ENCODE measurements at places on chromosomes 1 and 21.

DNA sequence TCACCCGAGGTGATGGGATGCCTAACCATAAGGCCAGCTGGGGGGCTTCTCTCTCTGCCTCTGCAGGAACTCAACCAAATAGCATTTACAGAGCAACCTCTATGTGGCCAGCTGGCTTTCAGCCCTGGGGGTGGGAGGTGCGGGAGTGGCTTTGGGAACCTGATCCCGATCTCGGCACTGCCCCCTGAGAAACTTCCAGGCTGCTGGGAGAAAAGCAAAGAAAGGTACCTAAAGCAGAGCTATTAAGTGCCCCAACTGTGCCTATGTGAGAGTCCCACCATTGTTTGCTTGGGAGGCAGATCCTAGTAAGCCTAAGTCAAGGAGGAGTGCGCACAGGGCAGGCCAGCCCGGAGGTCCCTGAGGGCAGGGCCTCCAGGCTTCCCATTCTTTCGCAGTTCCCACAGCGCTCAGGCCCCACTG is 7.0 kb downstream of the KRTCAP2 start:
- no peak for DNase-seq

DNA sequence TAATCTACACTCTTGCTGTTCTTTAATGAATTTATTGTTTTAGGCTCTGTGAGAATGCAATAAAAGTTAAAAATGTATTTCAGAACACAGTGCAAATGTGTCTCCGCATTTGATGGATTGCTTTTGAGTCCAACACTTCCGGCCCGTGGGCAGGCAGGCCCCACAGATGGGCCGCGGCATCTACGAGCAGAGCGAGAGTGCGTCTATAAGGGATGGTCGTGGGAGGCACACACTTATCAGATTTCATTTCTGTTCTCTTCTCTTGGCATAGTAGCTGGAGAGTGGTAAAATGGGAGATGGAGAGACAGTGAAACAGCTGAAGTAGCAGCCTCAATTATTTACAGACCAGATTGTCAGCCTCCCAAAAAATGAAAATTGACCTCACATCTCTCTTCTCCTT is 134.2 kb downstream of the NAV1 start:
- no peak for DNase-seq

DNA sequence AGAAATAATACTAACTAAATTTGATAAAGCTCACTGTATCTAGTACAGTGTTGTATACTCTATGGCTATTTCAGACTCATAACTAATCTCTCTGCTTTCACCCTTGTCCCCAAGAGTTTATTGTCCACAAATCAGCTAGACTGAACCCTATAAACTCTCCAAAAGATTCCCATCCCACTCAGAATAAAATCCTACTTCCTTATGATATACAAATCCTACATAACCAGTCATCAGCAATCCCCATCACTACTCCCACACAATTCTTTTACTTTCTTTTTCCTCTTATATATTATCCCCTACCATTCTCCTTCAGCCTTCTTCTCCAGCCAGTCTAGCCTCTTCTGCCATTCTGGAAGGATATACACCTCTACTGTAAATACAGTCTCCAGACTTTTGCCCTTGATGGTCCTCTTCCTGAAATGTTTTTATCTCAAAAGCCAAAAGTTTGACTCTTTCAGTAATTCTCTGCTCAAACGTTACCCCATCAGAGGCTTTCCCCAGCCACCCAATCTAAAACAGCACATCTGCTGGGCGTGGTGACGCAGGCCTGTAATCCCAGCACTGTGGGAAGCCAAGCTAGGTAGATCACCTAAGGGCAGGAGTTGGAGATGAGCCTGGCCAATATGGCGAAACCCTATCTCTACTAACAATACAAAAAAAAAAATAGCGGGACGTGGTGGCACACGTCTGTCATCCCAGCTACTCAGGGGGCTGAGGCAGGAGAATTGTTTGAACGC is 41.6 kb downstream of the ABL2 start:
- no peak for DNase-seq

GRCh38 chr1:201632364-201632952 is 93.5 kb downstream of the NAV1 start:
- no peak for DNase-seq

- DNase-seq = peak; percentile 67
Observed at GRCh38 chr1:165444897-165445370, at the start of gene RXRG. TSS of gene RXRG (minus strand) at chr1:165445126. CDS start at chr1:165444893, 233 bp downstream.

GRCh38 chr1:84143796-84144565 is at the start of gene PRKACB:
TSS of gene PRKACB (plus strand) at chr1:84144271. CDS start at chr1:84144362, 91 bp downstream.
- DNase-seq = peak; percentile 28

DNA sequence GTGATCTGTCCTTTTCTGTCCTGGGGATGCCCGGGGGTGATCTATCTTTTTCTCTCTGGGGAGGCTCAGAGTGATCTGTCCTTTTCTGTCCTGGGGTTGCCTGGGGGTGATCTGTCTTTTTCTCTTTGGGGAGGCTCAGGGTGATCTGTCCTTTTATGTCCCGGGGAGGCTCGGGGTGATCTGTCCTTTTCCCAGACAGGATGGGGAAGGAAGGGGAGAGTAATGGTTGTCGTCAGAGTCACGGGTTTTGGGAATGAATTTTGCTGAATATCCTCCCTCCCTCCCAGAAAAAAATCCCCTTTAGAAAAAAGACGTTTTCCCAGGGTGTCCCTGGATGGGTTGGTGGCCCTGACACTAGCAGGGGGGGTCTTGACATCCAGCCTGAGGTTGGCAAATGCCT is 91.5 kb downstream of the ARHGEF10L start:
- no peak for DNase-seq

- no peak for DNase-seq
Observed at GRCh38 chr1:35377555-35377954, 109.0 kb downstream of the ZMYM4 start.

DNA sequence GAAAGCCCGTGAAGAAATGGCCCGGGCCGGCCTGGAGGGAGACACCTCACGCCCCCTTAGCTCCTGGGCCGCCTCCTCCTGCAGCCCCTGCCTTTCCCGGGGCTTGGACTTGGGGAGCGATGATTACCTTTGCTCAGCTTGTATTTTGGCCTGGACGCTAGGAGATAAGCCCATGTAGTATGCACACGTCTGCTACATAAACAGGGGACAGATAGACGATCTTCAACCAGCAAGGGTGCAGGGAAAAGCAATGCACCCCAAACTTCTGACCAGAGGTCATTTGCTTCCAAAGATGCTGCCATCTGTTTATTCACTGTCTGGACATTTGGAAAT is 936 bp downstream of the TP73 start:
- DNase-seq = no peak

DNA sequence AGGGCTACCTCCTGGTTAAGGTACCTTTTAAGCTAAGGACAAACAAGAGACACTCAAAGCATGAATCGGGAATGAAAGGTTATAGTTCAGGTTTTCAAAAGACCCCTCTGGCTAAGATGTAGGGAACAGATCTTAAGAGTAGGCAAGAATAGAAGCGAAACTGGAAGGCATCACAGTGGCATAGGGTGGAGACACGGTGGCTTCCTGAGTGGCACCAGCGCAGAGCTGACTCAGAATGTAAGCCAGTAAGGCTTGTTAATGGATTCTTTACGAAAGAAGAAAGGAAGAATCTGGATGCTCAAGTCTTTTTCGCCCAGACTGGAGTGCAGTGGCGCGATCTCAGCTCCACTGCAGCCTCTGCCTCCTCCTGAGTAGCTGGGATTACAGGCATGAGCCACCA is 21.2 kb downstream of the PADI6 start:
- no peak for DNase-seq

DNA sequence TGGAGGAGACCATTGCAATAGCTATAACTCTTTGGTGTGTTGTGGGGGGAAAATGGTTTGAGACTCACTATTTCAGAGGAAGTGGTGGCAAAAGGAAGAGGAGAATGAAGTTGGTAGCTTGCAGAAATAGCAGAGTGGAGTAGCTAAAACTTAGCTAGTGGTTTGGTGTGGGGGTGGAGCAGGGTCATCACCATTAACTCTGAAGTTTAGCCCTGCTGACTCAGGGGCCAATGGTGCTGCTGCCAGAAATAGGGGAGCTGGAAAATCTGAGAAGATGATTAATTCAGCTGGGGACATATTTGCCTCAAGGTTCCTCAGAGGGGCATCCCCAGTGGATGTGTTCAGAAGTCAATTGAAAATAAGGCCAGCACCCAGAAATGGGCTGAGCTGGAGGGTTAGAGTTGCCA is 65.4 kb downstream of the RUNX1 start:
- DNase-seq = no peak

DNA sequence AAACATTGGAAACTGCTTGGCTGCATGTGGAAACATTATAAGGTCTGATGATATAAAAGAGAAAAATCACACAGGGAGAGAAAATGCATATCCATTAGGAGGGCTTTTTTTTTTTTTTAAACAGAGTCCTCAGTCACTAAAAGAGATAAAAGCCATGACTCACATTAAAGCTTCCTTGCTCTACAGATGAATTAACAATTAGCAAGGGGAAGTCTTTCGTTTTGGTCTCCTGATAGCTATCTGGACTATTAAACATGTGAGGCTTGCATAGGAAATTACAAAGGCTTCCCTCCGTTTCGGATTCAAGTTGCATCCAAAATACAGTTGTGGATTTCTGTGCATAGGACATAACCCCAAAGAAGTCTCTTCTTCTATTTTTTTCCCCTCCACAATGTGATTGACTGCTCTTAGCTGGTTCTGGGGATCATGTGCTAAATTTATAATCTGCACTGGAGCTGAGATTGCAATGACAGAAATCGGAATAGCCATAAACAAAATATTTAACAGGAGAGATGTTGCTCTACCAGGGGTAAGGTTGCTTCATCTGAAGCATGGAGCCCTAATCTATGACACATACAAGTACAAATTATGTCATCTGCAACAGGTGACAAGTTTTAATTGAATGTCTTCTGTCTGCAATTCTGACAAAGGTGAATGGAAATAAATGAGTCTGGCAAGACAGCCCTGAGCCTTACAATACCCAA is 146.8 kb downstream of the ESRRG start:
- DNase-seq = no peak

DNA sequence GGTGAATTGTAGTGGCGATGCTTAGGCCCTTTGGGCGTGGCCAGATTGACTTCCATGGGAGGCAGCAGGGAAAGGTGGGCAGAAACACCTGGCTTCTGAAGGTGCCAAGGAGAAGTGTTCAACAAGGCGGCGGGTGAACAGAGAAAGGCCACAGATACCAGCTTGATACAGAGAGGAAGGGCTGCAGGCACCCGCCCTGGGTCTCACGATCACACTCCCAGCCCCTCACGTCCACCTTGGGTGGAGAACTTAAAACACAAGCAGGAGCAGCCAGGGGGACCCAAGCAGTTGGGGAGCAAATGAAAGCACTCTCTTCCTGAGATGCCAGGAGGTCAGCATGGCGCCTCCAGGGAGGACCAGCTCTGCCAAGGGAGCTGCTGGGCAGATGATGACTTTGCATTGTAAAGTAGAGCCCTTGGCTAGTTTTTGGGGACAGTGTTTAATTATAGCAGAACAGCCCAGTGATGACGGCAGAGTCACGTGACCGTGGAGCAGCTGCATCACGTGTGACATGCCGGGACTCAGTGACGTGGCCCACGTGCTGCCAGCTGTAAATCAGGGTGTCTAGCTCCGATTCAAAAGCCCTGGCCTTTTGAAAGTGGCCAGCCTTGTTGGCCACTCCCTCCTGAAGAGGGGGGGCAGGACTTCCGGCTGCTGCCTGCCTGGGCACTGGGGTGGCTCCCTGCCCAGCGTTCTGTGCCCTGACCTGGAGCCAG is 19.0 kb downstream of the SLC37A1 start:
- DNase-seq = no peak

DNA sequence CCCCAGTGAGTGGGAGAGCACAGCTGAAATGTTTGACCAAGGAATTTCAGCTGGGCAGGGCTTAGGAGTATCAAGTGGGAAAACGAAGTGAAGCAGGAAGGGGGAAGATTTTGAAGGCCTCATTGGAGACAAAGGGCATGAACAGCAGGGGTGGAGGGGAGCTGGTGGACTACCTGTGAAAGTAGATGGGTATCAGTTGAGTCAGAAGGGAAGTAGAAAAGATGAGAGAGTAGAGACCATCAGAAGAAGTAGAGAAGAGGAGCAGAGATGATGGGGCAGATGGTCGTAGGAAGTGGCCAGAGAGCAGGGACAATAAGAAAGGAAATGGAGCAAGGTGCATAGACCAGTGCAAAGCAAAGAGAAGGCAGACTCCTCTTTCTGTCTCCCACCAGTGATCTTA is 189.0 kb upstream of the RUNX1 start:
- DNase-seq = no peak

- no peak for DNase-seq
Observed at GRCh38 chr1:22206551-22207125, 63.7 kb upstream of the WNT4 start.

GRCh38 chr21:44885615-44886014 is 12.1 kb upstream of the PTTG1IP start:
- no peak for DNase-seq

DNA sequence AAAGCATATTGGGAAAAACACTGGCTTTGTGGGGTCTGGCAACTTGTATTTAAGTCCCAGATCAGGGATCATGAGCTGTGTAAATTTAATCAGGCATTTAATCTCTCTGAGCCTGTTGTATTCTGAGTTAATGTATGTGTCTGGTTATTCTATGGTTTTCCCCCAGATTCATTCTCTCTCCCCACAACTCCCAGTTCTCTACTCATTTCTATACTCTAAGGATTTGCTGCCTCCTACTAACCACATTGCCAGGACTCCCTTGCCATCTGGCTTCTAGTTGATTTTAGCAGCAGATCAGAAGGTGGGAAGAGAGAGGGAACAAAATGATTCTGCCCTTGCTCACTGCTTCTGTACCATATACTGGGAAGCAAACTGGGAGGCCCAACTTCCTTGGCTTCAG is 31.4 kb upstream of the S1PR1 start:
- DNase-seq = no peak

- DNase-seq = peak; percentile 57
Observed at GRCh38 chr1:46456411-46456963, 33.1 kb upstream of the DMBX1 start.

DNA sequence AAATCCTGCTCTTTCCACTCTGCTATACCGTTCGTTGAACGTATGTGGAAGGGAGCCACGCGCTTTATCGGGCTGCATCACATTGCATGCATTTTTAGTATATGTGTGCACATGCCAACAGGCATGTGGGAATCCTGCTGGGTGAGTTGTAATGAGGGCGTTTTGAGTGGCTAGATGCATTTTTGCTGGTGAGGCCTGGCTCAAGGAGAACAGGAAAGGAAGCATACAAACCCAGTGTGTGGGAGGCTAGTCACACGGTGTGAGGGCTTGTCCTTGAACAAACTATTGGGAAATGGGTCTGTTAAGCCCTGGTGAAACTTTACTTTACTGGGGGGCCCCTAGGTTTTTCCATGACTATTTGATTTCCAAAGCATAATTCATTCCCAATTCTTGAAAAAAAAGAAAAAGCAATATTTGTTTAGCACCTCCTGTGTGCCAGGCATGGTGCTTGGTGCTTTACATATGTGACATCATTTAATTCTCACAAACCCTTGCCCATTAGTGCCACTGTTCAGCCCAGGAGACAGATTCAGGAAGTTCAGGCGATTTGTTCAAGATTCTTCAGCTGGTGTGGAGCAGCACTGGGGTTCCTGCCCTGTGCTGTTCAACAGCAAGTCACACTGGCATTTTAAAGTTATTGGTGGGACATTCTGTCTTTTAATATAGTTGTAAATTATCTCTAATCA is 25.6 kb upstream of the JUN start:
- no peak for DNase-seq
